ENCODE measurements at places on chromosomes 12 and 14. TPM values are rescaled to one million over a fixed set of nuclear protein-coding genes. Genes with fewer than 3 reads are reported as not detected.

Gene MANSC1
- total RNA-seq, result 14.8 TPM

Gene TAS2R8
- not detected for total RNA-seq

Gene TAS2R7
- not detected for total RNA-seq

Gene GPR162
- 0.93 TPM for total RNA-seq

Gene GARIN6
- total RNA-seq, result not detected

Gene ANKRD33
- 0.19 TPM for total RNA-seq
